Thoracic aorta (tissue), 2 donors: ENCODE measurements at places on chromosomes 7 and 10. TPM values are rescaled to one million over a fixed set of nuclear protein-coding genes. Genes with fewer than 3 reads are reported as not detected.

Gene EVX1
- total RNA-seq, result not detected

GRCh38 chr7:108455998-108456677 is at the start of gene NRCAM:
Gene NRCAM, minus strand, starts transcription at chr7:108456436. Its CDS starts 216,372 bp downstream, at chr7:108240064.
- H3K4me1 ChIP-seq, result peaks cover 17% of the 10 kb centered on the region
- peak within 1 kb of the TSS; percentile 73 for H3K4me3 ChIP-seq
- no peak for DNase-seq
- H3K36me3 ChIP-seq, result no peaks in the 10 kb centered on the region
- H3K27ac ChIP-seq, result no peak within 1 kb of the TSS

DNA sequence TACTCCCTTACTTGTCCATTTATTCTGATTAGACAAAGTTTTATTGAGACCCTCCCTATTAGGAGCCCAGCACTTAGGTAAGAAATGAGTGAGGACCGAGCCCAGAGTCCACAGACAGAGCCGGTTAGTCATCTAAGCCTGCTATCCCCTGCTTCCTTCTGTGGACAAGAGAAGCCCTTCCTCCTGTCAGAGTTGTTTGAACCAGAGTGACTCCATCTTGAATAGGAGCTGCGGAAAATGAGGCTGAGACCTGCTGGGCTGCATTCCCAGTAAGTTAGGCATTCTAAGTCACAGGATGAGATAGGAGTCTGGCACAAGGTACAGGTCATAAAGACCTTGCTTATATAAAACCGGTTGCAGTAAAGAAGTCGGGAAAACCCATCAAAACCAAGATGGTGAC is 109.1 kb downstream of the CPXM2 start:
- no peak overlapping the region for H3K4me3 ChIP-seq
- H3K27me3 ChIP-seq, result no peaks in the 10 kb centered on the region
- H3K36me3 ChIP-seq, result peaks cover 11% of the 10 kb centered on the region

- no peak overlapping the region for H3K4me3 ChIP-seq
- no peak for DNase-seq
- H3K27me3 ChIP-seq, result no peaks in the 10 kb centered on the region
- peaks cover 20% of the 10 kb centered on the region for H3K4me1 ChIP-seq
- no peak overlapping the region for H3K27ac ChIP-seq
Measured at GRCh38 chr10:11234857-11235531, 217.3 kb downstream of the CELF2 start.
